ENCODE measurements at places on chromosomes 3 and 15.

DNA sequence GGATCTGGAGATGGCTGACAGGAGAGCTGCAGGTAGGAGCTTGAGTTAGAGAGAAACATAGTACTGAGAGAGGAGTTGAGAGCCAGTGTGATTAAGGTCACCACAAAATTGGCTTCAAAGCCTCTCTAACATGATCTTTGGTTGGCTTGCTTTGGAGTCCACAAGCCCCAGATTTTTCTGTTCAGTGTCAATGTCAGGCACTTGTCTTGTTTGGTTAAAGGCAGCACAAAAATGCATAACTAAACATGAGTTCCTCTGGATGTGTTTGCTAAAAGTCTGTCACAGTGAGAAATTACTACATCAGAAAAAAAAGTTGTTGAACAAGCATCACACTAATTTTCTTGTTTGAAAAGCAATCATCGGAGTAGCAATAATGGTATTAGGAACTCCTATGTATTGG is 440.5 kb downstream of the NTRK3 start:
- H3K27me3 ChIP-seq, result no peaks in the 10 kb centered on the region
- peaks cover 5% of the 10 kb centered on the region for H3K4me1 ChIP-seq
- H3K36me3 ChIP-seq, result no peaks in the 10 kb centered on the region
- H3K27ac ChIP-seq, result no peak overlapping the region

- no peaks in the 10 kb centered on the region for H3K36me3 ChIP-seq
- no peaks in the 10 kb centered on the region for H3K4me1 ChIP-seq
- no peak overlapping the region for H3K4me3 ChIP-seq
- DNase-seq, result no peak
- H3K27me3 ChIP-seq, result no peaks in the 10 kb centered on the region
- H3K27ac ChIP-seq, result no peak overlapping the region
Measured at GRCh38 chr3:107798381-107798780, 275.6 kb downstream of the BBX start.

- H3K36me3 ChIP-seq, result no peaks in the 10 kb centered on the region
- no peak overlapping the region for H3K4me3 ChIP-seq
- DNase-seq, result no peak
- no peaks in the 10 kb centered on the region for H3K4me1 ChIP-seq
Measured at GRCh38 chr3:104088738-104089137, 1278.0 kb upstream of the ALCAM start.

DNA sequence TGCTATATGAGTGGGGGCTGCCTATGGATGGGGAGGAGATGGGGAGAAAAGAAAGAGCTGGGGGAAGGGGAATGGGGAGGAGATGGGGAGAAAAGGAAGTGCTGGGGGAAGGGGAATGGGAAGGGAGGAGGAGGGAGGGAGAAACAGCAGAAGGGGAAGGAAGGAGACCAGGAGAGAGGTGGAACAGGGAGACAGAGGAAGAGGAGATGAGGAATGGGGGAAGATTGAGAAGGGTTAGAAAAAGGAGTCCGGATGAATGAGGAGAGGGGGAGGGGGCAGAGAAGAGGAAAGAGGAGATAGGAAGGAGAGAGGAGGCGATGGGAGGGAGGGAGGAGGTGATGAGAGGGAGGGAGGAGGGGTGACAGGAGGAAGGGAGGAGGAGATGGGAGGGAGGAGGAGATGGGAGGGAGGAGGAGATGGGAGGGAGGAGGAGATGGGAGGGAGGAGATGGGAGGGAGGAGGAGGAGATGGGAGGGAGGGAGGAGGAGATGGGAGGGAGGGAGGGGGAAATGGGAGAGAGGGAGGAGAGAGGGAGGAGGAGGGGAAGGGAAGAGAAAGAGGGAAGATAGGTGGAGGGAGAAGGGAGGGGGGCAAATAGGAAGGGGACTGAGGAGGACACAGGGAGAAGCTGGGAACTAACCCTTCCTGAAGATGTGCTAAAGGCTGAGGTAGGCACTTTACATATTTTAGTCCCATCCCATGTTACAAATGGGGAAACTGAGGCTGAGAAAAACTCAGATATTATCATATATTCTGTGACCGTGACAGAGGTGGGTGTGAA is 6.6 kb upstream of the BCL2L10 start:
- H3K27ac ChIP-seq, result no peak overlapping the region
- DNase-seq, result no peak
- H3K4me1 ChIP-seq, result no peaks in the 10 kb centered on the region
- no peaks in the 10 kb centered on the region for H3K27me3 ChIP-seq
- H3K4me3 ChIP-seq, result no peak overlapping the region

DNA sequence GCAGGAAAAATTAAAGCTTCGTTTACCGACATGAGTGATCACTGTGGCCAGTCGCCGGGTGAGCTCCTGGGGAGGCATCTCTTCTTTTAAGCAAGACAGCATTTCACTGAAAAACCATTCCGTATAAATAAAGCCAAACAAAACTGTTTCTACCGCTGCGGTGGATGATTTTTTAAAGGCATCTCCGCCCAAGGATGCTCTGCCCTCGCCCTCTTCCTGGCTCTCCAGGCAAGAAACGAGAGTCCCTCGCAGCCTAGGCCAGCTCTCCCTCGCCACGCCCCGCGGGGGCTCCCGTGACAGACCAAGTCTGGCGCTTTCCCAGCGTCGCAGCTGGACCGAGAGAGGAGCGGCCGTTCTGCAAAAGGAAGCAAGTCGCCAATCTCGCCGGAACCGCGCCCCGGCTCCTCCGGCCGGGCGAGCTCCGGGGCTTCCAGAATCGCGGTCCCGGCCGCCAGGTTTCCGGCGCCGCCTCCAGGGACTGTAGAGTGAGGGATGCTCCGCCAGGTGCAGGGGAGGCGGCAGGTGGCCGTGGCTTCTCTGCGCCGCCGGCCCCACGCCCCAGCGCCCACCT is 458 bp downstream of the MCF2L2 start:
- H3K27ac ChIP-seq, result peak overlapping the region; percentile 63
- H3K27me3 ChIP-seq, result no peaks in the 10 kb centered on the region
- peak; percentile 79 for DNase-seq
- H3K36me3 ChIP-seq, result no peaks in the 10 kb centered on the region
- H3K4me1 ChIP-seq, result peaks cover 20% of the 10 kb centered on the region

DNA sequence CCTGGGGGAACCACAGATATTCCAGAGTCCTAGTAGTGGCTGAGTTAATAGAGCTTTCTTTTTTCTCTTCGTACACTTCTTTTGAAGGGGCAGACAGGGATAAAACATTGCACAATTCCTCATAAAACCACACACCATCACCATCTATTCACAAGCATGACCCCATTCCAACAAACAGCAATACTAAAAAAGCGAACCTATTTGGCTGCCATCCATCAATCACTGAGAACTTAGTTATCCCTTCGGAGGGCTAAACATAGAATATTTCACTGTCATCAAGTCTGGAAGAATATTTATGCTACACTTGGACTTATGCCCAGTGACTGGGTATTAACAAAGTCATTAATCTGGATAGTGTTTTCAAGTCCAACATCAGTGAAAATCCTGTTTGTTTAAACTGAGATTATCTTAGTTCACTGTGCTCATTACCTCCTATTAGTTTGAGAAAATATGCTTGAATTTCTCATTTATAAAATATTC is 80.3 kb upstream of the PRTG start:
- H3K27me3 ChIP-seq, result no peaks in the 10 kb centered on the region
- H3K27ac ChIP-seq, result no peak overlapping the region
- no peaks in the 10 kb centered on the region for H3K4me1 ChIP-seq
- no peaks in the 10 kb centered on the region for H3K36me3 ChIP-seq
- no peak for DNase-seq

DNA sequence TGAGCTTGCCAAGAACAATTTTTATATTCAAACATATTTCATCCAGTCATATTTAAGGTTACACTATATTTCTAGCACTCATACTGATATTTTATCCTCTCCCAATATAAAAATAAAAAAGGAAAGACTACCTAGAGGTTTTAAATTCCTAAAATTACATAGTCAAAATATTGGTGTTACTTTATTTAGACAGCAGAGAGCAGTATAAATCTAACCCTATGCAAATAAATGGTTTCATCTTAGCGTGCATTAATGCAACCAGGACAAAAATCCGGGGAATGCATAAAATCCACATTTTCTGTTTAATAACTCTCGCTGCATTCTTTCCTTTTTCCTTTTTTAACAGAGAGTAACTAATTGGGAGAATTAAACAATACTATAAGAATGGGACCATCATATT is 1447.4 kb upstream of the ALCAM start:
- no peak overlapping the region for H3K27ac ChIP-seq
- H3K36me3 ChIP-seq, result no peaks in the 10 kb centered on the region
- H3K4me3 ChIP-seq, result no peak overlapping the region
- DNase-seq, result no peak
- H3K27me3 ChIP-seq, result no peaks in the 10 kb centered on the region
- H3K4me1 ChIP-seq, result no peaks in the 10 kb centered on the region

DNA sequence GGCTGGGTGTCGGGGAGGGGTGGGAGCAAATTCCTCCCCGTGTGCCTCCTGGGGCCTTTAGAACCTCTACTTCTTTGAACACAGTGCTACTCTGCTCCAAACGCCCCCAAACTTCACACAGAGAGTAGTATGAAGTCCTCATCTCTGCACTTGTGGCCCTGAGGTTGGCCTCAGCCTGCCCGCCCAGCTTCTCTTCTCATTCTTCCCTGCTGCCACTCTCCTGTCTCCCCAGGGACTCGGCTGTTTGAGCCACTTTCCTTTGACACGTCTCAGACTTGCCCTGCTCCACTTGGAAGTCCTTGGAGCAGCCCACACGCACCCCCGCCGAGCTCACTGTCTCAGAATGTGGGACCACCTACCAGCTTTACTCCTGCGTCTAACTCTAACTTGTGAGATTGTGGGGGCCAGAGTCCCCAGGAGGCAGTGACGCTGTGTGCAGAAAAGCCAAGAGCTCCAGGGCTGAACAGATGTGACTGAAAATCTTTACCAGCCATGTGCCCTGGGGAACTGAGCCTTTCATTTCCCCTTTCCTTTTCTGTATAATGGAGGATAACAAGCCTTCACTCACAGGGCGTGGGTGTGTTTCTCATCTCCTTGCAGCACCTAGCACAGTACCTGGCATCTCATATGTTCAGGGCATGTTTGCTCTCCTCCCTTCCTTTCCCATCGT is 233.6 kb upstream of the CTDSPL start:
- H3K27ac ChIP-seq, result no peak overlapping the region
- no peaks in the 10 kb centered on the region for H3K27me3 ChIP-seq
- 0 out of 2 replicates have a peak, but pooled peaks cover 3% of the 10 kb centered on the region for H3K4me1 ChIP-seq
- no peak for DNase-seq
- no peak overlapping the region for H3K4me3 ChIP-seq
- no peaks in the 10 kb centered on the region for H3K36me3 ChIP-seq

- no peak overlapping the region for H3K4me3 ChIP-seq
- no peaks in the 10 kb centered on the region for H3K36me3 ChIP-seq
- no peak overlapping the region for H3K27ac ChIP-seq
- no peaks in the 10 kb centered on the region for H3K4me1 ChIP-seq
- no peaks in the 10 kb centered on the region for H3K27me3 ChIP-seq
Measured at GRCh38 chr3:30344288-30344687, 262.1 kb upstream of the TGFBR2 start.

- no peaks in the 10 kb centered on the region for H3K36me3 ChIP-seq
- H3K27ac ChIP-seq, result no peak overlapping the region
- no peak for DNase-seq
- H3K4me1 ChIP-seq, result no peaks in the 10 kb centered on the region
- no peaks in the 10 kb centered on the region for H3K27me3 ChIP-seq
- H3K4me3 ChIP-seq, result no peak overlapping the region
Measured at GRCh38 chr15:29039466-29040369, 153.9 kb downstream of the APBA2 start.

DNA sequence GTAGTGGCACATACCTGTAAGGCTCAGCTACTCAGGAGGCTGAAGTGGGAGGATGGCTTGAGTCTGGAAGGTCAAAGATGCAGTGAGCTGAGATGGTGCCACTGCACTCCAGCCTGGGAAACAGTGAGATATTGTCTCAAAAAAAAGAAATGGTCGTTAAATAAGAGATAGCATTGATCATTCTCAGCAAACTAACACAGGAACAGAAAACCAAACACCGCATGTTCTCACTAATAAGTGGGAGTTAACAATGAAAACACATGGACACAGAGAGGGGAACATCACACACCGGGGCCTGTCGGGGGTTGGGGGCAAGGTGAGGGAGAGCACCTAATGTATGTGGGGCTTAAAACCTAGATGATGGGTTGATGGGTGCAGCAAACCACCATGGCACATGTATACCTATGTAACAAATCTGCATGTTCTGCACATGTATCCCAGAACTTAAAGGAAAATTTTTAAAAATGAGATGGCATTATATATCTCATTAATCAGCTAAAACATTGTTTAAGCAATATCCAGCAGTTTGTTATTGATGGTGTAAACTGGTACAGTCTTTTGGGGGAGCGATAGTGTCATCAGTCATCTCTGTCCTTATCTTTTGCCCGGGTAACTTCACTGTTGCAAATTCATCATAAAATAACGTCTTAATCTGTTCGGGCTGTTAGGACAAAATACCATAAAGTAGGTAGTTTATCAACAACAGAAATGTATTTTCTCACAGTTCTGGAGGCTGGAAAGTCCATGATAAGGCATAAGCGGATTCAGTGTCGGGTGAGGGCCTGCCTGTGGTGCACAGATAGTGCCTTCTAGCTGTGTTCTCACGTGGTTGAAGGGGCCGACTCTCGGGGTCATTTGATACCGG is 1.7 kb upstream of the MAN2A2 start:
- peak overlapping the region; percentile 73 for H3K27ac ChIP-seq
- H3K4me1 ChIP-seq, result peaks cover 8% of the 10 kb centered on the region
- H3K27me3 ChIP-seq, result no peaks in the 10 kb centered on the region
- H3K4me3 ChIP-seq, result peak overlapping the region; percentile 81
- DNase-seq, result no peak

DNA sequence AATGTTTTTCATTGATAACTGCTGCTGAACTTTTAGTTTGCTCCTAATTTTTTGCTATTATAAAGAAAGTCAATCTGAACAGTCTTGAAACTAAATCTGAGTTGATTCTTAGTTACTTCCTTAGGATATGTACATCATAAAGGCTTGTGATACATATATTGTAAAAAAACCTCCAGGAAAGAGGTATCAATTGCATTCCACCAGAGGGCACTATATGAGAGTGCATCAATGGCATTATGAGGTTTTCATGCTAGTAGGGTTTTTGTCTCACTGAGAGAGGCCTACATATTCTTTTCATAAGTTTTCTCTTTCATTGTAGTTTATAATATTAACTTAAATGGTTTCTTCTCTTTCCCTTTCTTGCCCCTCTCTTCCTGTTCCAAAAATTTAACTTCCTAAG is 46.9 kb downstream of the PIK3R4 start:
- peak; percentile 39 for DNase-seq
- no peaks in the 10 kb centered on the region for H3K4me1 ChIP-seq
- no peak overlapping the region for H3K4me3 ChIP-seq
- no peaks in the 10 kb centered on the region for H3K27me3 ChIP-seq
- no peak overlapping the region for H3K27ac ChIP-seq
- H3K36me3 ChIP-seq, result no peaks in the 10 kb centered on the region

GRCh38 chr3:108215871-108216270 is 6.4 kb downstream of the IFT57 start:
- no peak overlapping the region for H3K27ac ChIP-seq
- no peak for DNase-seq
- H3K4me1 ChIP-seq, result 0 out of 2 replicates have a peak, but pooled peaks cover 4% of the 10 kb centered on the region
- H3K36me3 ChIP-seq, result no peaks in the 10 kb centered on the region
- no peaks in the 10 kb centered on the region for H3K27me3 ChIP-seq
